ENCODE measurements at places on chromosomes 2 and 18.

DNA sequence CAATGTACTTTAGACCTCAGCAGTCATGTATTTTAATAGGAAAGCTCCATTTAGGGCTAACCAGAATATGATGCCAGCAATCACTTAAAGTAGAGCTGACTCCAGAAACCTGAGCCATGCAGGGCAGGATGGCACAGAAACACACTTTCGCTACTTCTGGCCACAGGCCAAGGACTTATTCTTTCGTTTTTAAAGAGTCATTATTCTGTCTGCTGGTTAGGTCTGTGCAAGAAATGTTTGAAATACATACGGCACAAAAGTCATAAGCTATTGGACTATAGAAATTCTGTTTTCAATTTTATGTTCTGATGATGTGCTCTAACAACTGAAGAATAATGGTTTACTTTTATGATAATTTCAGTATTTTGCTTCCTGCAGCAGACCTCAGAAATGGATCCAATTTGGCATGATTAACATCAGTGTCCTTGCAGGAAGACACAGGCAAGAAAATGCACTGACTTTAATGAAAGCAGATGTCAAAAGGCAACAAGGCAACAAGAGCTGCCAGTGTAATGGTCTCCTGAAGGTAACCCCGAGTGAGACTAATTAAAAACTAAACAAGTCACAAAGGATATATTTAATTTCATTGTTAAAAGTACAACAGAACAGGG, 114.4 kb upstream of the CHRNA1 start:
- no peak for DNase-seq

GRCh38 chr2:140596447-140596846, 1534.4 kb downstream of the LRP1B start:
- DNase-seq: no peak

DNA sequence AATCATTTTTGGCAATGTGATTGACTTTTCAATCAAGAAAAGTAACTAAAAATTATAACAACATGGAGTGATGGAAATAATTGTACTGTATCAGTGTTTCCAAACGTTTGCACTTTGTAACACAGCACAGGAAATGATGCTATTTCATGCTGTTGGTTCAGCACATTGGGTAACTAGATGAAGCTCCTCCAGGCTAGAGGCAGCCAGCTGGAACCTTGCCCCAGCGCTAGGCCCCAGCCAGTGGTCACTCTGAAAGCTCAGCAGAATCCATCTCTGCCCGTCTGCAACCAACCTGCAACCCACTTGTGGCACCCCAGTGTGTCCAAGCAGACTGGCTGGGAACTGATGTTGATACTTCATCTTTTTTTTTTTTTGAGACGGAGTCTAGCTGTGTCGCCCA, 15.3 kb downstream of the UNC50 start:
- DNase-seq: no peak

GRCh38 chr2:38263293-38263692, 113.8 kb downstream of the ATL2 start:
- DNase-seq: no peak

DNA sequence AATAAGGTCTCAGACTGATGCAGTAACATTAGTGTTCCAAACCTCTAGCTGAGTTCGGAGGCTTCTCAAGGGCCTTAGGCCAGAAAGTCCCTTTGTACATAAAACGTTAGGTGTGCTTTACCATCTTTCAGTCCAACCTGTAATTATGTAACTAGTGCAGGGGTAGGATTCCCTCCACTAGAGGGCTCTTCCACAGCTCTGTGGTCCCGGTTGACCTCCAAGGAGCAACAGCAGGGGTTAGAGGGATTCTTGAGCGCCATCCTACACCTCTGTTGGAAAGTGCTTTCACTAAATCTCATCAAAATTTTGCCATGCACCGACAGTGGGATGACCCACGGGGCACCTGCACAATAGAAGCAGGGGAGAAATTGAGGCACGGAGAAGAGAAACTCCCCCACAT, 155.8 kb upstream of the LRP1B start:
- DNase-seq: no peak

- DNase-seq: no peak
These were observed 11.2 kb upstream of the GYPC start for GRCh38 chr2:126644630-126645191.

DNA sequence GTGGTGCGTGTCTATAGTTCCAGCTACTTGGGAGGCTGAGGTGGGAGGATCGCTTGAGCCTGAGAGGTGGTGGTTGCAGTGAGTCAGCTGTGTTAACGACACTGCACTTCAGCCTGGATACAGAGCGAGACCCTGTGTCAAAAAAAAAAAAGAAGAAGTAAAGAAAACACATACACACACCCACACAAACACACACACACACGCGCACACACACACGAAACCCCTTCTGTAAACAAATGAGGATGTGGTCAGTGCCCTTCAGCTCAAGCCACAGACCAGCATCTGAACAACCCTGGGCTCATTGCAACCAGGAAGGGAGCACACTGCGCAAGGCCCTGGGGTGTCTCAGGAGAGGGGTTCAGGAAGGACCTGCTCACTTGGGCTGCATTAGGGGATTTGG, 47.9 kb upstream of the KCNF1 start:
- no peak for DNase-seq

GRCh38 chr2:100110614-100111000, 31.8 kb downstream of the AFF3 start:
- DNase-seq: no peak

- no peak for DNase-seq
These were observed 73.1 kb downstream of the RTP5 start for GRCh38 chr2:241942416-241943208.

DNA sequence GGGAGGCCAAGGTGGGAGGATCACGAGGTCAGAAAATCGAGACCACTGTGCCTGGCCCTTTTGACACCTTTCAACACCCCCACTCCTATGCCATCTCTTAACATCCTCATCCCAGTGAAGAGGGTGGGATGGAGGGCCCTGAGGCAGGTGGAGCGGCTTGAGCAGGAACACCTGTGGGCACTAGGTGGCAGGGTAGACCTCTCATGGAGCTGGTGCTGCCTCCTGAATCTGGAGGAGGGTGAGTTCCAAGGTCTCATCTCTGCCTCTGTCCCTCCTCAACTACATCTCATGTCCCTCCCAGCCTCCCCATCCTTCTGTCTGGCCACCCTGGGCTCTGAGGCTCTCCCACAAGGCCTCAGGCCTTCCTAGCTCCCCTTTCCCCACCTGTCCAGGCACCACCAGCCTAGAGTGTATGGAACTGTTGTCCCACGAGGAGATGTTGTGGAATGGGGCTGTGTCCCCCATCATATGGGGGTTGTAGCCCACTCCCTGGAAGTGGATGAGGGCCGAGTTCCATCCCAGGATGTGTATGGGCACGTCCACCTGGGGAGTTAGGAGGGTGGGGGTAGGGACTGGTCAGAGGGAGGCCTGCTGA, 17.0 kb upstream of the CRYBA2 start:
- DNase-seq: no peak

DNA sequence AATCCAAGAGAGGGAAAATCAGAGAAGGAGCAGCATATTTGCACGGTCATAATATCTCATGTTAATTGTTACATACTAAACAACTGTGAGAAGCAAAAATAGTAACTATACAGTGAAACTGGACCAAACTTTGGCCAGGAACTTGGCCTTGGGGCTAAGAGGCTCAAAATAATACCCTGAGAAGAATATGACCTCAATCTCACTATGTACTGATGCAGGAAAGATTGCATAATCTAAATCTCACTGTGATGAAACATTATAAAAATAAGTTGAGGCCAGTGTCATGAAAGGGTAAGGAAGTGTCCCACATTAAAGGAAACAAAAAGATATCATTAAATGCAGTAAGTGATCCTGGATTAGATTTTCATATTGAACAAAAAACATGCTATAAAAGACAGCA, 36.5 kb downstream of the ZRANB3 start:
- DNase-seq: no peak

- no peak for DNase-seq
These were observed 38.6 kb upstream of the RASGRP3 start for GRCh38 chr2:33437815-33438214.

- no peak for DNase-seq
These were observed 188.2 kb upstream of the SYT4 start for GRCh38 chr18:43465483-43465882.

DNA sequence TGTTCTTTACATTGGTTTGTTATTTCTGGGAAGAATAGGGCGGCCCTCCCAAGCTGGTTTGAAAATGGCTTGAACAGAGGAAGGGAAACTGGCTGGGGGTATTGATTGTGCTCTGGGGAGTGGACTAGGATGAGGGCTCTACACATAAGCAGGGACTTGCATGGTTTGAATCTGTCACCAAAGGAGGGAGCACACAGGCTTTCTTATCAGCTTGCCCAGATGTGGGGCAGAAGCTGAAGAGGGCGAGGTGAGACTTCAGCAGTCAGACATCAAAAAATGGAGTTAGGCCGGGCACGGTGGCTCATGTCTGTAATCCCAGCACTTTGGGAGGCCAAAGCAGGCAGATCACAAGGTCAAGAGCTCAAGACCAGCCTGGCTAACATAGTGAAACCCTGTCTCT, 7.2 kb upstream of the RAB12 start:
- no peak for DNase-seq

DNA sequence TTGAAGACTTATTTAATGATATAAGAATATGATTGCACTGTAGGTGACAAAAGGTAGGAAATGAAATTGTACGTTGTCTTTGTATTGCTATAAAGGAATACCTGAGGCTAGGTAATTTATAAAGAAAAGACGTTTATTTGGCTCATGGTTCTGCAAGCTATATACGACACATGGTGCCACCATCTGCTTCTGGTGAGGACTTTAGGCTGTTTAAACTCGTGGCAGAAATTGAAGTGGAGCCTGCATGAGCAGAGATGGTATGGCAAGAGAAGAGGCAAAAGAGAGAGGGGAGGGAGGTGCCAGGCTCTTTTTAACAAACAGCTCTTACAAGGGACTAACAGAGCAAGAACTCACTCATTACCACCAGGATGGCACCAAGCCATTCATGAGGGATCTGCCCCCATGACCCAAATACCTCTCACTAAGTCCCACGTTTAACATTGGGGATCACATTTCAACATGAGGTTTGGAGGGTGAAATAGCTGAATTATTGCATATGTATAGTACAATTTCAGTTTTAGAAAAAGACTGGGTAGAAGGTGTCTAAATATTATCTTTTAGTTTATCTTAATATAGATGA, 86.8 kb downstream of the GULP1 start:
- DNase-seq: no peak

- no peak for DNase-seq
These were observed 10.1 kb downstream of the AMER3 start for GRCh38 chr2:130765464-130765863.

- no peak for DNase-seq
These were observed 23.4 kb upstream of the KCNK3 start for GRCh38 chr2:26668856-26669750.

DNA sequence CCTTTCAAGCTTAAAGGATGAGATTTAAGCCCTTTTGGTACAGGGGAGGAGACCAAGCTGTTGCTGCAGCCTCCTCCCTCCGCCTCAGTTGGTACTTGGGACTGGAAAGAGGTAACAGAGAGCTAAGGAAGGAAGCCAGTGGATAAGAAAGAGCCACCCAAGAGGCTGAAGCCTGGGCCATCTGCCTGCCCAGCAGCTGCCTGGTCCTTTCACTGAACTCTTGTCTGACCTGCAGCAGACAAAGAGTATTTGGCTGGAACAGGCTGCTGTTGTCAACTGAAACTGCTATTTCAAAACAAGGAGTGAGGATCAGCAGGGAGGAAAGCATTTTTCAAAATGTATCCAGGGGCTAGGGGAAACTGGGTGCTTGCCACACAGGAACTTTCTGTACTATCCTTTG, 30.3 kb downstream of the TNS1 start:
- no peak for DNase-seq

DNA sequence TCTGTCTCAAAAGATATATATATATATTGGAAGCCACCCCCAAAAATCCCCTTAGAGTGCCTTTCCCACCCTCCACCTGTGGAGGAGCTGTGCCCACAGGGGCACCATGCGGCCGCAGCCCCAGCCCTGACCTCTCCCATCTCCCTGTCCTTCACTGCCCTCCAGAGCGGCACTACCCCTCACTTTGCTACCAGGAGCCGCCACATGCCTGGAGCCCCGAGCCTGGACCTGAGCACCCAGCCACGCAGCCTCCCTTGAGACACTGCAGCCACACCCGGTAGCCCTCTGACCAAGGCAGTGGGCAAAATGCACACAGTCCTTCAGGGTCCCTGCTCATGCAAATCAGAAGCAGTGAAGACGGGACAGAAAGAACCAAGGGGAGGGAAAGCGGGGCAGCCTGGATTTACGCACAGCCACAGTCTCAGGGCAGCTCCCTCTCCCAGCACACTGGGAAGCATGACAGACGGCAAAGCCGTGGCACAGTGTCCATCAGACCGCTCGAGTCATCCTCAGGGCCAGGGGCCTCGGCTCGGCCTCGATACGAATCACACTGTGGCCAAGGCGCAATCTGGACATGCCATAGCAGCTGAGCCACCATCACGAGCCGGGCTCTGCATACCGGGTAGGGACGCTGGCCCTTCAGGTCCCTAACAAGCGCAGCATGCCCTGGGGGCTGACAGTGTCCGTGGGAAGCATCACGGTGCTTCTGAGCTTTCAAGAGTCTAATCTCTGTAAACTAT, 10.1 kb downstream of the HDAC4 start:
- DNase-seq: peak; percentile 12

GRCh38 chr2:189681903-189682302, 7.4 kb downstream of the ANKAR start:
- no peak for DNase-seq

- no peak for DNase-seq
These were observed 498.6 kb downstream of the TXNL1 start for GRCh38 chr18:56139792-56140254.

DNA sequence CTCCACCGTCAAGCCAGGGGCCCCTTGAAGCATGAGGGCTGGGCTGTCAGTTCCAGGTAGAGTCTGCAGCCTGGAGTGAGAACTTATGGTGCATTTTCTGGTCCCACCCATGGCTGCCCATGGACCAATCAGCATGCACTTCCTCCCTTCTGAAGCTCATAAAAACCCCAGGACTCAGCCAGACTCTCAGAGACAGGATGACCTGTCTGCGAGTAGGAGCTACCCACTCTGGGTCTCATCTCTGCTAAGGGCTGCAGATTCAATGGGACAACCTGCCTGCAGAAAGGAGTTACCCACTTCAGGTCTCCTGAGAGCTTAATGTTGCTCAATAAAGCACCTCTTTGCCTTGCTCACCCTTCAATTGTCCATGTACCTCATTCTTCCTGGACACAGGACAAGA, 9.4 kb upstream of the DUSP19 start:
- no peak for DNase-seq

- DNase-seq: no peak
These were observed 52.5 kb downstream of the PRPF40A start for GRCh38 chr2:152664725-152665124.
